Breast epithelium (tissue), 4 donors: ENCODE measurements at places on chromosomes 3 and 15. TPM values are rescaled to one million over a fixed set of nuclear protein-coding genes. Genes with fewer than 3 reads are reported as not detected.

Gene AMOTL2
- total RNA-seq, result 281 TPM

Gene CFAP92
- total RNA-seq, result 0.66 TPM

Gene RARB
- 20.1 TPM for total RNA-seq

Gene CACNA2D3
- 2.3 TPM for total RNA-seq

Gene FES
- 41.4 TPM for total RNA-seq

Gene IL5RA
- 0.98 TPM for total RNA-seq

Gene ARL6
- total RNA-seq, result 9.5 TPM

Gene DLL4
- 5.0 TPM for total RNA-seq

Gene PYGO1
- total RNA-seq, result 5.9 TPM

Gene REC114
- not detected for total RNA-seq

Gene PLAAT1
- 0.32 TPM for total RNA-seq

Gene GOLGA8O
- total RNA-seq, result 0.33 TPM
